Muscle of leg (tissue), 16 donors: ENCODE measurements at places on chromosomes 6 and 20. TPM values are rescaled to one million over a fixed set of nuclear protein-coding genes. Genes with fewer than 3 reads are reported as not detected.

DNA sequence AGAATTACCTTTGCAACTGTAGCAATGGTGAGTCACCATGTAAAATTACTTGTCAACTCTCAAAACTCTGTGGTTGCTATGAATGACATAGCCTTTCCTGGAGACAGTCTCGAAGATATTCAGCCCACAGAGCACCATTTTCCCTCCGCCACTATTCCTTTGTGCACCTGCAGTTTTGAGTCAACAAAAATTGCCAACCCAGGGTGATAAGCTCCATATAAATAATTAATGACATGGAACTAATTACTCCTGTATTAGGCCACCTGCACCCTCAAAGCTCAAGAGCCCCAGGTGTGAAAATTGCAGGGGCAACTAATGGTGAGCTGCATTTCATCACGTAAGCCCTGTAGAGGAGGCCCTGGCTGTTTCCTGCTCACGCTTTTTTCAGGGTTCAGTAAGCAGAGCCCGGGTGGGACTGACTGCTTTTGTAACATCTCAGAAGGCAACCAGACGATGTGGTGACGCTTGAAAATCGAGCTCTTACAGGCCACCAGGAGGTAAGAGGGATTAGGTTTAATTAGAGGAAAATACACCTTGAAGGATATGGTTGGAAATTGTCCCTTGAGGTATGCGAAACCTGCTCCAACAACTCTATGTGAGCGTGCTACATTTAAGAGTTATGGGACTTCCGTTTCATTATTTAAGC is 70.8 kb downstream of the BMP2 start:
- no peak for DNase-seq

GRCh38 chr6:12485226-12485764 is 195.1 kb downstream of the EDN1 start:
- no peak for DNase-seq

DNA sequence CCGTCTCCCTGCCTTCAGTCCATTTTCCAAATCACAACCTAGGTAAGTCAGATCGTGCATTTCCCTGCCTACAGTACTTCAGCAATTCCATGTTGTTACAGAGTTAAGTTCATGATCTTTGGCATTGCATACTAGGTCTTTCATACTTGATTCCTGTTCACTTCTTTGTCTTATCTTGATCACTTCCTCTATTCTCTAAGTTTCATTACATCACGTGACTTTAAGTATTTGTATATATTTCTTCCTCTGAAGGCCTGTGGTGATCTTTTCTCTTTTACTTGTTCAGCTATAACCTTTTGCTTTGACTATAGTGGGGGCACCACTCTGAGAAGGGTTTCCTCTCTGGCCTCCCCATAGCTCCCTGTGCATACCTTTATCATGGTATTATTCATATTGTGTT is 100.2 kb downstream of the TRMT11 start:
- no peak for DNase-seq

DNA sequence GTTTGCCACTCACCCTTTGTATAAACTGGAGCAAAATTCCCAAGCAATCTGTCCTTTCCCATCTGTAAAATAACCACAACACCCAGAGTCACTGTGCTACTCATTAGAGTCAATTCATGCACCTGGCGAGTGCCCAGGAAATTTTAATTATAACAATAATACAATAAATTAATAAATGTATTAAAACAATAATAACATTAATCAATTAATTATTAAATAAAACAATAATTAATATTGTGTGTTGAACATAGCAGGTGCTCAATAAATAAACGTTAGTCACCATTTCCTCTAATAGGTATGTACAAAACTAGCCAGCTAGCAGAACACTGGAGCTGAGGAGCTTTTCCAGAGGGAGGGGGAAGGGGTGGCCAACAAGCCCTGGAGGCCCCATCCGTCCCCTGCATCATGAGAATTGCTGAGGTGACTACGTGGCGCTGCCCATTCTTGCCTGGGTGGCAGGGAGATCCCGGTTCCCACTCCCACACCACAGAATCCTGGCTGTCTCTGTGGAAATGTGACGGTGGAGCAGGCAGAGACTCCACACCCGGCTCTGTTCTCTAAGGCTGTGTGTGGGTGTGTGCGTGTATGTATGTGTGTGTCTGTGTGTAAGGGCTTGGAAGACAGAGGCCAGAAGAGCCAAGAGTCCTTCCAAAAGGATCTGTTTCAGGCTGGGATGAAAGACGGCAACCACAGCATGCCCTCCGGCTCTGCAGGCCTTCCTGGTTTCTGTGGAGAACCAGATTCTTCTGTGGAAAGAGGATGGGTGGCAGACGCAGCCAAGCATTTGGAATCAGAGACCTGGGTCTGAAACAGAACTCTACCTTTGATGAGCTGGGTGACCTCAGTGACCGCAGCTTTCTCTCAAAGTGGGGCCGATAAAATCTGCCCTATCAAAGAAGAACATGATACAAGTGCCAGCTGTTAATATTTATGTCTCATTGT is 18.8 kb upstream of the EZR start:
- DNase-seq = peak; percentile 66

DNA sequence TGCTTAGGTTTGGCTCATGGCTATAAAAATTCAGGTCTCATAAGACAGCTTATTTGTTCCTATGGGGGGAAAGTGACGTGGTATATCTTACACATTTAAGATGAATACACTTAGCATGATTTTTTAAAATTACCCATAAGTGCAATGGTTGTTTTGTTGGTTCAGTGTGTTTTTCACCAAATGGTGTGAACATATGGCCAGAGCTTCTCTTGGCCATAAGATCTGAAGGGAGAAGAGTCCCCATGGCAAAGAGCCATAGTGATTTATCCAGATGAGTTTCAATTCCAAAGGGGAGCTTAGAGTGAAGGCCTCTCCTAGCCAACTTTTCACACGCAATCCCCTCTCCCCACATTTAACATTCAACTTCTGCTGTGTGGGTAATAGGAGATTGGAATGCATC is 107.6 kb downstream of the TMEM242 start:
- no peak for DNase-seq

- DNase-seq = no peak
Observed at GRCh38 chr20:61138566-61138965, 113.5 kb upstream of the CDH4 start.

DNA sequence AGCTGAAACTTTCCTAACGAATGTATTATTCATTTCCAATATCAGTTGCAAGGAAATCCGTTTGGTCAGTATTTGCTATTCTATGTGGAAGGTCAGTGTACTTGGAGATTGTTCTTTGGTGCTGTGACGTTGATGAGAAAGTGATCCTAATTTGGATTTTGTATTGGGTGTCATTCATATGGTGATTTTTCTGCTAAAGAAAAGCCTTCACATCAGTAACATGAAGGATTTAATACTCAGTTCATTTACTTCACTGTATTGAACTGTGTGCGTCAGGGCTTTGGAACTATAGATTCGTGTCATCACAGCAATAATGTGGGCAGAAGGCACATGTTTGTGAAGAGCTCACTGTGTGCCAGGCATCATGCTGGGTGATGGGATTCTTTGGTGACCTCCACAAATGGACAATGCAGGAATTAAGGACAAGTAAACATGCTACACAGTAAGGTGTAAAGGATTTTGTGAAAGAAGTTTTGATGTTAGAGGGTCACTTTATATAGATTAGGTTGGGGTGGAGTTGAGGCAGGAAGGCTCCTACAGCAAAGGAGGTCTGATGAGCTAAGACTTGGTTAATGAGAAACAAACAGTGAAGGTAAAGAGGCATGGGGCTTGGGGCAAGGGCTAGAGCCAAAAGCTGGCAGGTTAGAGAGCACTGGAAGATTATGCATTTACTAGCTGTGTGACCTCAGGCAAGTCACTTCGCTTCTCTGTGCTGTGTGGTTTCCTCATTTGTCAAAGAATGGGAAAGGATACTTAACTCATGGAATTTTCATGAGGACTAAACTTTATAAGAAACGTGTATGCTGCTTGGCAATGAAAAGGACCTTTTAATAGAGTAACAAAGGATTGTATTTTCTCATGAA is 12.1 kb downstream of the ARID1B start:
- DNase-seq = no peak

GRCh38 chr6:87784051-87784450 is 82.0 kb upstream of the AKIRIN2 start:
- DNase-seq = no peak

GRCh38 chr6:142470421-142470820 is 168.6 kb downstream of the ADGRG6 start:
- no peak for DNase-seq

GRCh38 chr20:17921774-17922173 is 46.8 kb downstream of the SNX5 start:
- no peak for DNase-seq

DNA sequence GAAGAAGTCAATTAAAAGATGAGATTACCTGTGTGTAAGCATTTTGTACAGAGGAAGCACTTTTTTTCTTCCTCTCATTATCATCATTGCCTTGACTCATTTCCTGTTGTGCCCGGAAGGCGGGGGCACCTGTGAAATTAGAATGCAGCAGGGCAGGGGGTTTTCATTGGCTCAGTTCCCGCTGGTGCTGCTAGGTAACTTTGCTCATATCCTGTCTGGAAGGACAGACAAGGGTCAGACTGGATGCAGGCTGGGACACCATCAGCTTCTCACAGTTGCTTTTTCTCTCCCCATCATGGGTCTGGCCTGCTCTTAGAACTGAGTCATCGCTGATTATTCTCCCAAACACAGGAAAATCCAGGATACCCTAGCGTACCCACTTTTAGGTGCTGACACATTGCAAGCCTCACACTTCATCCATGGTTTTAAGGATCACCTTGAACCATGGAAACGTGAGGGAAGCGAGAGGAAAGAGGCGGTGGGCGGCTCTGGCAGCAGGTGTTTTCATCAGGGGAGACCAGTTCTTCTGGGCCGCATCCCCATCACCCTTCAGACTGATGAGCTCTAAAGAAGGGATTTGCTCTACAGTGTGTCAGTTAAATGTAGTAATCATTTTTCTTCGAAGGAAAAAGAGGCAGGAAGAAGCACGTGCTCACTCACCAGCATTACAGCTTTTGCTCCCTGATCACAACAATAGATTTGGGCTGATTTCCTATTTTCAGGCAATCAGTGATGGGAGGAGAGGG is 195.7 kb upstream of the SASH1 start:
- no peak for DNase-seq

DNA sequence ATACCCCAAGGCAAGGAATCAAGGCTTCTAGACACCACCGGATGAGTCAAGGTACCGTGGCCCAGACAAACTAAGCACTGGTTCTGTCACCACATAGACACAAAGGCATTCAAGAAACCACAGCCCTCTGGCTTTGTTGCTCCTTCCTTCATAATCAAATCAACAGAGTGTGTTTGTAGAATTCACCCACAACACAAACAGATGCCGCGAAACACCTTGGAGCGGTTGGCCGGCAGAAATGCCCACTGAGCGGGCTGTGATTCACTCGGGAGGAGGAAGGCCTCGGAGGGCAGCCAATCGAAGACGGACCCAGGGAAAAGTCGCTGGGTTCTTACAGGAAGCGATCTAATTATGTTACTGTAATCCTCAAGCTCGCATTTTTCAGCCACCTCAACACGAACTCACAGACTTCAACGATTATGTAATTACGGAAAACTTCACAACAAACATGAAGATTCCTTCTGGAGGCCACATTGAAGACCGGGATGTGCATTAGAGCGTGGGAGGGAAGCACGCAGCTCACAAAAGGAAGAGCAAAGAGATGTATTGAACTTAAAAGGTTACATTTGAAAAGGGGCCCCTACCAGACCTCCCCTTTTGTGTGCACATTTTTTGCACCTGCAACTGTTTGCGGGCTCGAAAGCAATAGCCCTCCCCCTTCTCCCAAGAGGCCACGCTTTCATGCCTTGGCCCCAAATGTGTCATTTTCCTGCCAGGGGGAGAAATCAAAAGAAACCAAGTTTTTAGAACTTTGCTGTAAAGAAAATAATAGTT is 184.7 kb upstream of the PREP start:
- DNase-seq = no peak

- DNase-seq = peak; percentile 70
Observed at GRCh38 chr20:49326026-49326425, 48.2 kb upstream of the ZNFX1 start.

DNA sequence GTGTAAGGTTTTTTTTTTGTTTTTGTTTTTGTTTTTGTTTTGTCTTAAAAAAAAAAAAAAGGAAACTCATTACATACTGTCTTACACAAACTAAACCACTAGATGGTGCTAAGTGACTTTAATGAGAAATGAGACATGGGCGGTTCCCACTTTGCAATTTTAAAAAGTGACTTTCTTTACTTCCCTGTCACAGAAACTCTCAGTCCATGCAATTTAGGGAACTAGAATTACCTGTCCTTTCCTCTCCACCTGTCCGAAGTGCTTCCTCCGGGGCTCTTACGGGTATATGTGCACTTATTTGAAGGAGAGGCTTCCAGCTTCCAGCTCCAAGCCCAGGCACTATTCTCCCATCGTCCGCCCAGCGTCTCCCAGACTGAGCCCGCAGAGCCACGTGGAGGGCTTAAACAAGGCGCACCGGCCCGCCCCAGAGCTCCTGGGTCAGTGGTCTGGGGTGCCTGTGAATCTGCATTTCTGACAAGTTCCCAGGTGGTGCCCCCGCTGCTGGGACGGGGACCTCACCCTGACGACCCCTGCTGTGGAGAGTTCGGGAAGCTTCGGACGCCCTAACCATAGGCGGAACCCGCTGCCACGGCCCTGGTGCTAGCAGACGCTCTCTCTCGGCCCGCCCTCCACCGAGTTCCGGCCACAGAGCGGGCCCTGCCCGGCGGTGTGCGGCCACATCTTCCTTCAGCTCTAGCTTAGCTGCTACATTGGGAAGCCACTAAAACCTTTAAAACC is 26.1 kb downstream of the BFSP1 start:
- DNase-seq = peak; percentile 85

DDX27 gene
- 29.1 TPM for polyA plus RNA-seq

DPPA5 gene
- not detected for polyA plus RNA-seq

RSPH4A gene
- polyA plus RNA-seq = 0.38 TPM

EDN1 gene
- 3.2 TPM for polyA plus RNA-seq

C6orf52 gene
- polyA plus RNA-seq = 1.4 TPM

GPX5 gene
- polyA plus RNA-seq = not detected
